Amygdala (tissue), 56 donors: ENCODE measurements at places on chromosomes 7 and 10.

DNA sequence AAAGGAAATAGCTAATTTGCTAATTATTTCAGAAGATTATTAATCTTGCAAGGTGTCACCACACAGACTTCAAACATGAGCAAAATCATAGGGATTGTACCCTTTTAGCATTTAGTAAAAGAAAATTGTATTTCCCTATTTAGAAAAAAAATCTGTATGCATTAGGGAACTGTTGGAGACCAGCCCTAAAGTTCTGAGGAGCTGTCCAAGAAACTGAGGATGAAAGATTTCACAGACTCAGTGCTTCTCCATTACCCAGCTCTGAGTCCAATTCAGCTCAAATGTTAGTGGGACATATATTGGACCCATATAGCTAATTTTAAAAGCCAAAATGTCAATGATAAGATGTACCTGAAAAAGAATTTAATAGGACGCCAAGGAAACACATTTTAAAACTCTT, 271.7 kb downstream of the SNX10 start:
- no peak for DNase-seq

DNA sequence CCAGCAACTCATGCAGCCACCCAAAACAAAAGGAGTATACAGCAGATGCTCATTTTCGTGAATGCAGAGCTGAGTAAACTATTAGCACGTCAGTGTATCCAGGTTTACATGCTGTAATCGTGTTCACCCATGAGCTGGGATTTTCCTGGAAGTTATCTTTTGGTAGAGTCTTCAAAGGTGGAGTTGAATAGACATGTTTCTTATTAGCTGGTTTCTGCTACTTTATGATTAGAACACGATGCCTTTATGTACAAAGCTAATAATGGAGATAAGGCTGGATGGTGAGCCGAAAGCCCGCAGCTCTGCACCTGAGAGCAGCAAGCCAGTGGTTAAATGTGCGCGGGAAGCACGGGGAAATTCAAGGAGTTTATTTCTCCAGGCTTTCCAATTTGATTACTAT, 123.8 kb downstream of the ADARB2 start:
- DNase-seq = no peak

DNA sequence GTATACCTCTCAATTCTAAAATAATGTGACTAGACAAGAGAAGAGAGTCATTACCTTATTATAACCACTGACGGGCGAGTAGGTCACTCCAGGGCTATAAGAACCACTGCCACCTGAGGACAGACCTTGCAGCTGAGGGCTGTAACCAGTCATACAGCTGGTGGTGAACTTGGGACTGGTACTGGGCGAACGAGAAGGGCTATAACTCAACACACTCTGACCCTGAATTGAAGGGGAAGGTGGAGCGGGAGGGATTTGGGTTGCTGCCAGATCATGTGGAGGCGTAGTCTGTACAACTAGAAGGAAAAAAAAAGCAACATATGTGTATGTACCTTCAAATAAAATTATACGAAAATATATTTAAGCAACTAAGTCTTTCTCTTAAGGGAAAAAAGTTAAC, 3.4 kb downstream of the TMEM209 start:
- no peak for DNase-seq

DNA sequence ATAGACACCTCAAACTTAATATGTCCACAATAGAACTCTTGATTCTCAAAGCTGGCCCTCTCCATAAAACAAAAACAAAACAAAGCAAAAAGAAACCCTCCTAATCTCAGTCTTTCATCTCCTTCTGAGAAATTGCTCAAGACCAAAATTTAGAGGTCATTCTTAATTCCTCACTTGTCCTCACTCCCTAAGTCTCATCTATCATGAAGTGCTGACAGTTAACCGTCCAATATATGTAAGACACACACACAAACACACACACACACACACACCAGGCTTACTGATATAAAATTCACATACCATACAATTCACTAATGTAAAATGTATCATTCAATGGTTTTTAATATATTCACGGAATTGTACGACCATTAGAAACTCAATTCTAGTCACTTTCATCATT, 17.0 kb upstream of the SVIL start:
- DNase-seq = no peak

GRCh38 chr7:25786936-25787335, 365.1 kb upstream of the NFE2L3 start:
- DNase-seq = no peak

DNA sequence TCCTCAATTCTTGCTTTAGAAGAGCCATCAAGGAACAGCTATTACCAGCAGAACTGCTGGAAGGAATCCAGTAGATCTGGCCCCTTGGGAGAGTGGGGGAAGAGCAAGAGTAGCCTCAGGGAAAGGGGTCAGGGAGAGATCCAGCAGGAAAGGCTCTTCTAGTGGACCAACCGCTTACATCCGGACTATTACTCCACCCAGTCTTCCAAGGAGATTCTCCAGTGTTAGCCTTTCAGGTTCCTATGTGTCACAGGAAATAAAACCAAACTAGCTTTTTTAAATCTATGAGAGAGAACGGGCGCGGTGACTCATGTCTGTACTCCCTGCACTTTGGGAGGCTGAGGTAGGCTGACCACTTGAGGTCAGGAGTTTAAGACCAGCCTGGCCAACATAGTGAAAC, 34.3 kb downstream of the TET1 start:
- DNase-seq = no peak

DNA sequence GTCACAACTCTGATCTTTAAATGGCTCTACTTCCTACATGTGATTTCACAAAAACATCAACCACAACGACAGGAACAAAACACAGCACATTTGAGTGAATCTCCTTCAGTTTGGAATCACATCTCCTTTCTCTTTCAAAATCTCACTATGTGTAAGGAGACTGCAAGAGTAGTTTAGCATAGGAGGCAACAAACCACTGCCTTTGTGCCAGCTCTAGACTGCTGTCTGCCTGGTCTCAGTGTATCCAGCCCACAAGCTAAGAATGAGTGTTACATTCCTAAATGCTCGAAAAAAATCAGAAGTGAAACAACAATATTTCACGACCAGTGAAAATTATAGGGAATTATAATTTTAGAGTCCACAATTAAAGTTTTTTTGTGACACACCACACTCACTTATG, 217.0 kb upstream of the STEAP4 start:
- DNase-seq = no peak

DNA sequence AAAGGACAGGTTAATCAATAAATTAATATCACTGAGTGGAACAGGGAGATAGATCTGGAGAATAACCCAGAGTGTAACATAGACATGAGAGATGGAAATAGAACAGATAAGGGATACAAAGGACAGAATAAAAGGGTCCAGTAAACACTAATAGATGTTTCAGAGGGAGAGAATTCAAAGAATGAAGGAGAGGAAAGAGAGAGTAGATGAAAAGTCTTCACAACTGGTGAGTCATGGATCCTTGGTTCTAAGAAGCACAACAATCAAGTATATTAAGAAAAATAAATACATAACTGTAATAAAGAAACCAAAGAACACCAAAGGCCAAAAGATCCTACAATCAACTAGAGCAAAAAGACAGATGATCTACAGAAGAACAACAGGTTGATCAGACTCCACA, 66.3 kb downstream of the BEND7 start:
- DNase-seq = no peak

DNA sequence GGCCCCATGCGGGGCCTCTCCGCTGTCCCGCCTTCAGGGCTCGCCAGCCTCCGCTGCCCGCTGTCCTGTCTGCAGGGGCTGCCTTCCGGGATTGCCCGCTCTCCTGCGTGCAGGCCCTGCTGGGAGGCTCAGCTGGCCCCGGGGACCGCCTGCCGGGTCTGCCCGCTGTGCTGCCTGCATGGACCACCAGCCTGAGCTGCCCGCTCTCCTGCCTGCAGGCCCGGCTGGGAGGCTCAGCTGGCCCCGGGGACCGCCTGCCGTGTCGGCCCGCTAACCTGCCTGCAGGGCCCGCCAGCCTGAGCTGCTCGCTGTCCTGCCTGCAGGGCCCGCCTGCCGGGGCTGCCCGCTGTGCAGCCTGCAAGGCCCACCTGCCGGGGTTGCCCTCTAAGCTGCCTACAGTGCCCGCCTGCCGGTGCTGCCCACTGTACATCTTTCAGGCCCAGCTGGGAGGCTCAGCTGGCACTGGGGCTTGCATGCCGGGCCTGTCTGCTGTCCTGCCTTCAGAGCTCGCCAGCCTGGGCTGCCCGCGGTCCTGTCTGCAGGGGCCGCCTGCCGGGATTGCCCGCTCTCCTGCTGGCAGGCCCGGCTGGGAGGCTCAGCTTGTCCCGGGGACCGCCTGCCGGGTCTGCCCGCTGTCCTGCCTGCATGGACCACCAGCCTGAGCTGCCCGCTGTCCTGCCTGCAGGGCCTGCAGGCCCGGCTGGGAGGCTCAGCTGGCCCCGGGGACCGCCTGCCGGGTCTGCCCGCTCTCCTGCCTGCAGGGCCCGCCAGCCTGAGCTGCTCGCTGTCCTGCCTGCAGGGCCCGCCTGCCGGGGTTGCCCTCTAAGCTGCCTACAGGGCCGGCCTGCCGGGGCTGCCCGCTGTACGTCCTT, 165.1 kb downstream of the GLRX3 start:
- no peak for DNase-seq

- no peak for DNase-seq
These were observed 96.1 kb downstream of the AMPH start for GRCh38 chr7:38535073-38535472.
